ENCODE measurements at places on chromosomes 6 and 20.

DNA sequence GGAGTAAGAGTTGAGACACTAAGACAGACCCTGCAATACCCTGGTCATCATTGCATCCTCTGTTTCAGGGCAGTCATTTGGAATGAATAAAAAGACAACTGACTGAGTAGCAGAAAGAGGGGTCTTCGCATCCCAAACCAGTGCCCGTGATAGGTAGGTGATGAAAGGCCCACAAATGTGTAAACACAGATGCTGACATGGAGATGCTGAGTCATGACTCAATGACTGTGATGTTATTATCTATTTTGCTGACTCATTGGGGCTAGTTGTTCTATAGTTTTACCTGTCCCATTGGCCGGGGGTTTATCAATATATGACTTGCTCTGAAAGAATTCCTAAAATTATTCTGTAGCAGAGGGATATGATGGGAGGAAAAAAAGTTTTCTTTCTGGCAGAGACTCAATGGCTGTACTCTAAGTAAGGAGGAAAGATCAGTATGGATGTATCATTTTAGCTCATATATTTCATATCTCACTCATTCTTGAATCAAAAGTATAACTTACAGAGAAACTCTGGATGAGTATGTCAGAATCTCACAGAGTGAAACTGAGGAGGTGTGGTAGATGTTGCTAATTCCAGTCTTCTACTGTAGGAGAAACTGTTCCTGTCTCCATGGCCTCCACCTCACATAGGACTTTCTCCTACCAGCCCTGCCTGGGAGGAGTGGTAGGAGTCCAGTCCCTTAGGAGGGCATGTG lies 119.9 kb upstream of the PREP start:
- peak; percentile 49 for DNase-seq

DNA sequence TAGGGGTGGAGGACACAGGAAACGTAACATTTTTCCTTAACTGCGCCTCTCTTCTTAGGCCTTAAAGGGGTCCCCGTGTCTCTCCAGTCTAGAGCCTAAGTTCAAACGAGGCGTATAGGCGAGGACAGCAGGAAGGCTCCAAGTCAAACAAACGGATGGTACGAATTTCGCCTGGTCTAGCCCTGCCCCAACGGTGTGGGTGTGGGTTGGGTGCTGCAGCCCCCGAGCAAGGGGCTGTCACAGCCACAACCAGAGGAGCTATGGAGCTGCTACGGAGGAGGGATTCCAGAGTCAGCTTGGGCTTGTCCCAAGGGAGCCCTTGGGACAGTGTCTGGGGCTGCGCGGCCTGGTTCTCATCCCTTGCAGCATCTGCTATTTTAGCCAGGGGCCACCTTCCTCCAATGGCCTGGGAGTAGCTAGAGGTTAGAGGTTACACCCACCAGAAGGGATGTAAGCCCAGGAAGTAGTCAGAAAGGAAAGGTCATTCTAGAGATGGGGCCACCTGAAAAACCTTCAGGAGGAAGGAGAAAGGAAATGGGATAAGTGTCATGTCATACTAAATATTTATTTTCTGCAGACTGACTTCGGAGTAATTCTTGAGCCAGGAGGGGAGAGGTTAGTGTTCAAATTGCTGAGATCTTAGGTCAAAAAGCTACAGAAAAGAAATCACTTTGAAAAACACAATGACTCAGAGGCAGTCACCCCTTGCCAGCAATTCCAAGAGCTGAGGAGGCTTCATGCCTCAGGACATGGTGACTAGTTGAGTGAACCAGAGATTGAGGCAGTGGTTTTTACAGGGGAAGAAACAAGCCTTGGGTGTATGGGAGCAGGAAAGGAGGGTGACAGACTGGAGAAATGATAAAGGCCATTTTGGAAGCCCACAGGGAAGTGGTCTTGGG lies 21.7 kb downstream of the VPS52 start:
- DNase-seq = no peak

DNA sequence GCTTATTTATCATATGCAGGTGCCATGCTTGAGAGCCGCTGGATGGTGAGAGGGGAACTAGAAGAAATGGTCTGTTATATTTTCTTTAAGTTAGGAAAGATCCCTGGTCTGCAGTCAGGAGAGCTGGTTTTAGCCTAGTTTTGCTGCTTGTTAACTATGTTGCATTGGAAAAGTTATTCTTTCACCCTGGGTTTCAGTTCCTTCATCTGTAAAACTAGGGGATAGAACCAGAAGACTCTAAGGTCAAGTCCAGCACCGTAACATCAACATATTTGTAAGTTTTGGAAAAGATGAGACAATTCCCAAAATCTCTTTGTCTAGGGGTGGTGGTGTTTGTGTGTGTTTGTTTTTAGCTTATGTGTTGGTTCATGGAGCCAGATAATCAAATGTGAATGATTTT lies 304.0 kb downstream of the QKI start:
- no peak for DNase-seq

DNA sequence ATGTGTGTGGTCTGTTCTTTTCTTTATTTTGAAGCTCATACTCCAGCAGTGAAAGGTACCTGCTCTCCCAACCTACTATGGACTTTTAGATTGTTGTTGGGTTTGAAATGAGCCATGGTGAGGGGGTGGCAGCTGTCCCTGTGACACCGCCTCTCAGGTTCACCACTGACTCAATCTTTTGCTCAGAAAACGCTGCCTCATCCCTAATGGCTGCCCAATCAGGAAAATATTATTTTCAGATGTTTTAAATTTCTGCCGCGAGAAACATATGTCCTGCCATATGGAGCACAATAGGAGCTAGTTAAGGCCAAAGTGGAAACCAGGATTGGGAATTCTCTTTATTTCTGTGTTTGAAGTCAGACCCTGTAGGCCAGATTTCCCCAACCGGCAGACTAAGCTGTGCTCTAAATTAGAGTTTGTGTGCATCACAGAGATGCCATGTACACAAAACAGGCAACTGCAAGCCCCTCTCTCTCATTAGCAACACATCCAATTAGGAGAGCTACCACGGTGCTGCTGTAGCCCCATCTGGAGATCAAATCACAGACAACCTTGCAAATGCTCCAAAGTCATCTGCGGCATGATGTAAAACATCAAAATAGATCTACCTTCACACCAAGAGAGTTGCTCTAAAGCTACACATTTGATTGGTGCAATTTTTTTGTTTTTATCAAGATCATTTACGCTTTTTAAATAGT lies 144.1 kb upstream of the BACH2 start:
- DNase-seq = no peak

- DNase-seq = peak; percentile 84
Observed at GRCh38 chr6:15682965-15683822, 20.4 kb upstream of the DTNBP1 start.

- DNase-seq = no peak
Observed at GRCh38 chr6:132933090-132933489, 118.7 kb downstream of the RPS12 start.

GRCh38 chr6:68741501-68742386 lies 106.7 kb downstream of the ADGRB3 start:
- peak; percentile 79 for DNase-seq

DNA sequence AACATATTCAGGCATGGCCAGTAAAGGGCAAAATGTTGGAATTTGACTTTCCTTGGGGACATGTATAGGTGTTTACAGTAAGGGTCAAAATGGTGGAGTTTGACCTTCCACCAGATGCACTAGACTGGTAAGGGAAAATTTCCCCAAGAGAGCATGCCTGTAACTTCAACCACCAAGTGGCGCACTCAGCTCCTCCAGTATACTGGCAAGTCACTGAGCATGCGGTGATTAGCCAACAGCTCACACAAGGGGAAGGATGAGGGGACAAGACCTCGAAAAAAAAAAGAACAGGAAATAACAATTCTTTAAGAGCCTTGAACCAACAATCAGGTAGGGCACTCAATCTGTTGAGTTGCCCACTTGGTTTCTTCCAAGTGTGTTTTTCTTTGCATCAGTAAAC lies 140.9 kb downstream of the EYS start:
- DNase-seq = peak; percentile 44

GRCh38 chr6:106022801-106023200 lies 63.3 kb upstream of the PRDM1 start:
- DNase-seq = no peak

- no peak for DNase-seq
Observed at GRCh38 chr6:31877651-31878161, 1.1 kb downstream of the SLC44A4 start.

DNA sequence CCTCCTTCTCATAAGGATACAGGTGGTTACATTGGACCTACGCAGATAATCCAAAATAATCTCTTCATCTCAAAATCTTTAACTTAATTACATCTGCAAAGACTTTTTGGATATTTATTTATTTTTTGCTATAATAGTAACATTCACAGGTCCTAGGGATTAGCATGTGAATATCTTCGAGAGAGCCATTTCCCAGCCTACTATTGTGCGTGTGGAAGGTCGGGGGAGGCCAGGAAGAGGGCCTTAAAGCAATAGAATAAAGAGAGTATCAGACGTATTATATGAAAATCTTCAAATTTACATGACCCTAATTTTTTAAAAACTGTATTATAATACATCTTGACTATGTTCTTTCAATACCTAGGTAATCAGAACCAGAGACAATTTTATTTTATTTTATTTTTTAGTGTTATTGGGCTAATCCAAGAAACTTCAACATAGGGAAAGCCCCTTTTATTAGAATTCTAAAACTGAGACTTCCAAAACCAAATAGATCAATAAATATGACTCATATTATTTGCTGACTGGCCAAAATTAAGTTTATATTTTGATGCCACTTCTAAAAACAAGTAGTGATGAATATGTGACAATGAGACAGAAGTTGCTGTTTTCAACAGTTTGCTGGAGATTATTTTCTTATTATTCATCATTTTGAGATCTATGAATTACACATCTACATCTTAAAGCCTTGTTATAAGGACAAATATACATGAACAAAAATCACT lies 536.1 kb downstream of the NKAIN2 start:
- no peak for DNase-seq

GRCh38 chr20:44106615-44107014 lies 80.4 kb downstream of the JPH2 start:
- DNase-seq = no peak

DNA sequence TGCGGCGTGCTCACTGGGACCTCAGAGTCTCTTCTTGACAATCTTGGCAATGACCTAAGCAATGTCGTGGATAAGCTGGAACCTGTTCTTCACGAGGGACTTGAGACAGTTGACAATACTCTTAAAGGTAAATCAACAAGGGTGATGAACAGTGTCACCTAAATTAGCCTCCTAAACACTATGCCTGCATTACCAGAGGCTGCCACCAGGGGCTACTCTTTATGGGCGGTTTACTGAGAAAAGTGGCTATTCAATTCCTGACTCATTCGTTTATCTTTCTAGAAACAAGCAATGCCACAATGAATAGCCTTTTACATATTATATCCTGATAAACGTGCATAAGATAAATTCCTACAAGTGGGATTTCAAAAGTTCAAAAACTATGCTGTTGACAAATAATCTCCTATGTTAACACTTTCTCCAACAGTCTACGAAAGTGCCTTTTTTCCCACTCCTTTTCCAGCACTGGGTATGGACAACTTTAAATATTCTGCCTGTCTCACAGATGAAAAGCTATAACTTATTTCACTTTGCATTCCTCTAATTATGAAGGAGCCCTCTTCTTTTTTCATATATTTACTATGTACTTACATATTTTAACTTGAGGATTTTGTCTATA lies 1.3 kb downstream of the BPIFA2 start:
- DNase-seq = peak; percentile 29

DNA sequence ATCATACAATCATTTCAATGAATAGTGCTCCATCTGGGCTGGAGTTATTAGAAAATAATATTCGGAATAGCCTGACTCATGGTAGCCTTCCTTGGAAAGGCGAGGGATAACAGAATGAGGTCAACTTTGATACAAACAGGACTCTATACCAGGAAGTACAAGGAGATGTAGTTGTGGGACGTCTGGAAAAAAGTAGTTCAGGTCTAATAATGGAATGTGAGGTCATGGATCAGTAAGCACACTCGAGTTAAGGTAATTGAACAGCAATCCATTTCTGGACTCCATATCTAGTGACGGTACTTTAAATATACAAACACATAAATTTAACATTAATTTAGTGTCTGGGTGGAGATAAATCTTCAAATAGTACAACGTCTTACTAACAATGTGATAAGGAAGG lies 1204.0 kb upstream of the ADGRB3 start:
- DNase-seq = no peak

- peak; percentile 14 for DNase-seq
Observed at GRCh38 chr20:59101961-59102360, 59.4 kb upstream of the PRELID3B start.

- no peak for DNase-seq
Observed at GRCh38 chr6:18439581-18439980, 52.4 kb downstream of the RNF144B start.

GRCh38 chr6:163414946-163415619 lies 565 bp downstream of the QKI start:
- DNase-seq = peak; percentile 64

- DNase-seq = no peak
Observed at GRCh38 chr6:47974106-47974505, 136.9 kb downstream of the PTCHD4 start.

DNA sequence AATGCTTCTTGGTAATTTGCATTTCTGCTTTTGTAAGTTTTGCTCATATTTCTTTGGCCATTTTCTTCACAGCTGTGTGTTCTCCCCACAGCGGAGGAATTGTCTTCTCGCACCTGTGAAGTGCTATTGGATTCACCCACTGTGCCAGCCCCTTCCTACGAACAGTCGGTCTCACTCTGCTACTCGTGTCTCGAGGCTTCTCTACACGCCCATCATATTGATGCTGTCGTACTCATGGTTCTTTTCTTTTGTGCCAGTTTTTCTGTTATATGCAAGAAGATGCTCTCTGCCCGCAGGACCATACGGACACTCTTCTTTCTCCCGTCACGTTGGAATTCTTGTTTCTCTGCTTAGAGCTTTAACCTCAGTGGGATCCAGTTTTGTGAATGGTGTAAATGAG lies 200.3 kb downstream of the DLL1 start:
- no peak for DNase-seq

DNA sequence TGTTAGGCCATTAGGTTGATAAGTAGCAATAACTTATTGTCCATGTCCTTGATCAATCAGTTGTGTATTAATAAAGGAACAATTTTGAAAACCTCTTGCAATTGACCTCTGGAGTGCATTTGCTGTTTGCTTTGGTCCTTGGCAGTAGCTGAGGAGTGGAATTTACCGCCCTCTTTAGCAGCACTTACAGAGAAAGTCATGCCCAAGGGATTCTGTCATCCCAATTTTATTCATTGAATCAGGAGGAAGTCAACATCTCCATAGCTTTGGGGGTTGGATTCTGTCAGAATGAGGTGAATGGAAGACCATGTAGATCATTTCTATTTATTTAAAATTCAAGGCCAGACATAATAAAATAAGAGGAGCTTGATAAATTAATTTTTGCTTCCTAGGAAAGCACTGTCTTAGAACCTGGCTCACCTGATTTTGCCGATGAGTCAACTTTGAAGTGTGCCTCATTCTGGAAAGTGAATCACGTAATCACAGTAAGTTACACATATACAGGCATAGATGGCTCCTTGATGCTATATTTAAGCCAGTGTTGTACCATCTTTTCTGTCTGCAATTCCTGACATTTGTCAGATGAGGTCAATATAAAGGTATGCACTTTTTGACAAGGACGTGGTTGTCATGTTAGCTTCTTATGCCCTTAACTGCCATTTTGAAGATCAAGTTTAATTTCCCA lies 128.7 kb upstream of the MLIP start:
- DNase-seq = no peak
